Stimulated activated CD4-positive, alpha-beta T cell treated with anti-CD3 and anti-CD28 coated beads, TNF-alpha, amount 100 ng/mL, for 1 hour (primary cell): ENCODE measurements at places on chromosomes 7 and 10.

- no peak for DNase-seq
Measured at GRCh38 chr10:20265146-20265545, 448.9 kb downstream of the PLXDC2 start.

DNA sequence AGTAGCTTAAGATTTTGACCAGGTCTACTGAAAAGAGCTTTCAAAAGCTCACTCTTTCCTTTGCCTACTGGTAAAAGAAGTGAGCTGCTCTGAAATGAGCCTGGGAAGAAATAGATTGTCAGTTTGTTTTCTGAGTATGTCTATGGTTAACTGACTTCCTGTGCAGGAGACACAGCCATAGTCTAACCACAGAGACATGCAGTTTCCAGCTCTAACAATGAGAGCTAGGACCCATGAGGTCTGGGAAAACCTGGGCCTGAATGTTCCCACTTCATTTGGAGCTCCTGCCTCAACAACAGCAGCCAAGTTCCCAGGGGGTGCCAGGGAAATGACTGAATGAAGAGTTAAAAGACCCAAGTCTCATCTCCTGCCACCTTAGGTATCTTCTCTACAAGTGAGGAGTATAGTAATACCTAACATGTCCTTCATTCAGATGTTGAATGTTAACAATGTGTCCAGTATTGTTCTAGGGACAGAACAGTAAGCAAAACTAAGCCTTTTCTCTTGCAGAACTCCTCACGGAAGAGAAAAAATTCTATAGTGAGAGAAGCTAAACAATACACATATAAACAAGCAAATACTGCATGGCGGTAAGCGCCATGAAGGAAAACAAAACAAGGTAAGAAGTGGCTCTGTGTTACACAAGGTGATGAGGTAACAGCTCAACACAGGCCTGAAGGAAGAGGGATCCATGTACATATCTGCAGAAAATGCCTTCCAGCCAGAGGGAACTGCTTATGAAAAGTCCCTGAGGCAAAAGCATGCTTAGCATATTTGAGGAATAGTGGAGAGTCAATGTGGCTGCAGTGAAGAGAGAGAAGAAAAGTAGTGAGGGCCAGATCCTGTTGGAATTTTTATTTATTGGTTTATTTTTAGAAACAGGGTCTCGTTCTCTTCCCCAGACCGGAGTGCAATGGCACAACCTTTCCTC lies 26.4 kb upstream of the ANKRD1 start:
- DNase-seq, result no peak

- DNase-seq, result no peak
Measured at GRCh38 chr7:102122026-102122425, 164.6 kb upstream of the SH2B2 start.

DNA sequence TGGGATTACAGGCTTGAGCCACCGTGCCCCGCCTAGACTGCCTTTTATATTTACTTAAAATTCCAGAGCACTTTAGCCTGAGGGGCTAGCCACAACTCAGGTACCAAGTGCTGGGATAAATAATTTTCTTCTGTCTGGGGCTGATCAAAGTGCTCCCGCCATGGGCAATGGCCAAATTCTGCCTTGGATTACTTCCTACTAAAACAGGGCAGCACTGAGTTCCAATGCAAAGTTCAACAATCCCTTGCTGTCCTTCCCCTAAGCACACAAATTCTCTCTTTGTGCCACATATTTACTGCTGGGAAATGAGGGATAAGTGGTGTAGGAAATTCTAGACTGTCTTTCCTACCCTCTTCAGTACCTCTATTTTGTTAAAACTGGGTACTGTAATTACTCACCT lies 34.4 kb upstream of the ZNF92 start:
- no peak for DNase-seq

DNA sequence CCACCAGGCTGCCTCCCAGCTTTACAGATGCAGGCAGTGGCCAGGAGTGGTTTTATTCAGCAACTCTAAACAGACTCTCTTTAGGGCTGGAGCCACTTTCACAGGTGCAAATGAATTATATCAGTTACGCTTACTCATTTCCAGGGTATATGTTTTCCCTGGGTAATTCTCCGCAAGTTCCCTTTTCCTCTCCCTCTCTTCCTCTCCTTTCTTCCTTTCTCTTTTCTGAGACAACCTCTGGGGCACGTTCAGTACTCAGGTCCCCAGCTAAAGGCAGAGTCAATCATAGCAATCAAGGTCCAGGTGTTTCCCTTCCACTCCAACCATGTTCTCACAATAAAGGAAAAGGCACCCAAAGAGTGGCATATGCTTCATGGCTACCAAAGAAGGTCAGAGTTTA lies 41.3 kb downstream of the PDLIM1 start:
- no peak for DNase-seq

- no peak for DNase-seq
Measured at GRCh38 chr7:100604976-100605911, 3.1 kb downstream of the PCOLCE start.

- no peak for DNase-seq
Measured at GRCh38 chr7:2802101-2802500, 42.0 kb downstream of the GNA12 start.

GRCh38 chr7:74010407-74010806 lies 17.6 kb upstream of the ELN start:
- no peak for DNase-seq

DNA sequence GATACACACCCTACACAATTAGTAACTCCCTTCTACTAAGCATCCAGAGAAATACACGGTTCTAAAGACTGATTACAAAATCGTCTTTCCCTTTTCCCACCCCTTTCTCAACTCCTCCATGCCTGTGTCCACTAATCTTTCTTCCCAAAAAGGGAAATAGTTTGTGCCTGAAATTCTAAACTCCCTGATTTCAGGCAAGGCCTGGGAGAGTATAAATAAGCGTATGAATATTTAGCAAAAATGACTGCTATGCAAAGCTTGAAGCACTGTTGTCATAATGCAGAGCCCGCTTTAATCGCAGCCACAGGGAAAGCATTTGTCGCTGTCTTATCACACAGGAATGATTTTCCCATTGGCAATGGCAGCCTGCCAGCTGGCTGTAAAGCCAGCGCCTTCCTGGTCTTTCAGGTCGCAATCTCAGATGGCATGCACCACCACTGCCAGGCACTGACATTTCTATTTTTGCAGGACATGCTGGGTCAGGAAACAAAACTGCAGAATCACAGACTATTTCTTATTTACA lies 142.9 kb upstream of the PCGF5 start:
- DNase-seq, result no peak

GRCh38 chr7:120185940-120186682 lies 86.9 kb upstream of the KCND2 start:
- DNase-seq, result no peak
